ENCODE measurements at places on chromosomes 11 and 22. TPM values are rescaled to one million over a fixed set of nuclear protein-coding genes. Genes with fewer than 3 reads are reported as not detected.
A peak's percentile ranks its signal among the peaks of the same experiment; 100 is the strongest.

DNA sequence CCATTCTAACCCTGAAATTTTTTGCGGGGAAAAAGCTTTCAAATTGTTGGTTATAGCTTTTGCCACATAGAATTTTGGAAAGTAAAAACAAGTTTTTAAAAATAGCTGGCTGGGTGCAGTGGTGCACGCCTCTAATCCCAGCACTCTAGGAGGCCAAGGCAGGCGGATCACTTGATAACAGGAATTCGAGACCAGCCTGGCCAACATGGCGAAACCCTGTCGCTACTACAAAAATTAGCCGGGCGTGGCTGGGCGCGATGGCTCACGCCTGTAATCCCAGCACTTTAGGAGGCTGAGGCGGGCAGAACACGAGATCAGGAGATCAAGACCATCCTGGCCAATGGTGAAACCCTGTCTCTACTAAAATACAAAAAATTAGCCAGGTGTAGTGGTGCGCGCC, 54.9 kb downstream of the TNRC6B start:
- DNase-seq = no peak

DNA sequence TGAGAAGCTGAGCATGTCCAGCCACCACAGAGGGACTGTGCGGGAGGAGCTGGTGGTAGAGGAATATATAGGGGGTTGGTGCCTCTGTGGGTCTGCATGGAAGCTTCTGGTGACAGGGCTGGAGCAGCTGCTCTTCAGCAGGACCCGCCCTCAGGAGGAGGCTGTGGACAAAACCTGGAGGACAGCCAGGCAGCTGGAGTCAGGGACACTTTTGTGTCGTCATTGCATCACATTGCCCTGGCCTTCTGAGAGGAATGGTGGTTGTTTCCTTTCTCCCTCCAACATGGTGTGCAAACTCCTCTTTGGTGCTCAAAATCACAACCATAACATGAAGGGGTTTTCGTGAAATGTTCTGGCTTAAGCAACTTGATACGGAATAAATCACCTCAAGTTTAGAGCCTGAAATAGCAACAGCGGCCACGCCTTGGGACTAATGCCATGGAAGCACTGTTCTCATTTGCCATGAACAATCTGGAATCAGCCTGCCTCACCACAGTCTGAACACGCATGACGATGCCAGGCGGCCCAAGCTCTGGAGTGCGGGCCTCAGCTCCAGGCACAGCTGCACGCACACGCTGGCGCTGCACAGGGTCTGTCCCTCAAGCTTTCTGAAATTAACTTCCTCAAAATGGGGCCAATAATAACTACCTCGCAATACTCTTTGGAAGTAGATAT, 17.1 kb upstream of the CSRP3 start:
- DNase-seq = no peak

GRCh38 chr22:41844036-41844435, 11.1 kb downstream of the SREBF2 start:
- no peak for DNase-seq

DNA sequence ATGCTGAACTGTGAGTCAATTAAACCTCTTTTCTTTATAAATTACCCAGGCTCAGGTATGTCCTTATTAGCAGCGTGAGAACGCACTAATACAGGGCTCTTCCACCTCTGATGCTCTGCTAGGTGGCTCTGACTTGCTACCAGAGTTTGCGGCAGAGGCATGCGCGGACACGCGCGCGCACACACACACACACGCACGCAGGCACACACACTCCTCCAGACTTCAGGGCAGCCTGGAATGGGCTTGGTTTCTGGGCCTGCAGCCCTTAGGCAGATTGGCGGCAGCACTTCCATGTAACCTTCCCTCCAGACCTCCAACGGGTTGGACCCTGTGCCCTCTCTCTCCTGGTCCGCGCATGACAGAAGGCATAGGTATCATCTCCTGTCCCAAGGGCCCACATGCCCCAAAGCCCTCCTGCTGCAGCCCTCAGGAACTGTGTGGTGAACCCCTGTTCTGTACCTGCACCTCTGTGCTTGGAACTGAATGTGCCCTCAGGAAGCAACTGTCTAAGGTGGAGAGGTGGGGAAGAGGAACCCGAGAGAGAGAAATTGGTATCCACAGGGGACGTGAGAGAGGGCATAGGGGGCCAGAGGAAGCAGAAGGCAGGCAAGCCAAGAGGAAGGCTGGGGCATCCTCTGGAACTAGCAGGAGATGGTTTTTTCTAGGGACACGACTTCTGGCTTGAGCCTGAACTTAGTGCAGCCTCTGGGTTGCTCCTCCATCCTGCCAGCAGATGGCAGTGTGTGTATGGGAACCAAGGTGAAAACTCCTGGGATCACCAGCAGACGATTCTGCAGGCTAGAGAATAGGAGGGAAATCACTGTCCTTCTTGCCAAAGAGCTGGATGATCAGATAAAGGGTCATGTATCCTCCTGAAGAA, 23.4 kb upstream of the RIC3 start:
- peak; percentile 87 for DNase-seq

- DNase-seq = no peak
Observed at GRCh38 chr11:57123590-57123989, 58.2 kb upstream of the LRRC55 start.

DNA sequence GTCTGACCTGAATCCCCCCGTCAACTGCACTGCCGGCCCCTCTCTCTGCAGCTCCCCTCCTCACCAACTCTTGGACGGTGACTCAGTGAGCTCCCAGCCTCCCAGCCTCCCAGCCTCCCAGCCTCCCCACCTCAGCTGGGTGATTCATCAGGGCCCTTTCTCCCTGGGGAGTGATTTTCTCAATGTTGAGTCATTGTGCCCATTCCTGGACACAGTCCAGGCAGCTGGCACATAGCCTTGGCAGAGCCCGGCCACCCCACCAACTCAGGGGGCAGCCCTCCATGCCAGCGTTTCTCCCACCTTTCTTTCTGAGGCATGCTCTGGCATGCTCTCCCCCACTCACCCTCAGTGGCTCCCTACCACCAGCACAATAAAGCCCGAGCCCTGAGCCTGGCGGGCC, 30.7 kb downstream of the PDE2A start:
- no peak for DNase-seq

- DNase-seq = no peak
Observed at GRCh38 chr11:92440701-92441442, 216.3 kb downstream of the FAT3 start.

DNA sequence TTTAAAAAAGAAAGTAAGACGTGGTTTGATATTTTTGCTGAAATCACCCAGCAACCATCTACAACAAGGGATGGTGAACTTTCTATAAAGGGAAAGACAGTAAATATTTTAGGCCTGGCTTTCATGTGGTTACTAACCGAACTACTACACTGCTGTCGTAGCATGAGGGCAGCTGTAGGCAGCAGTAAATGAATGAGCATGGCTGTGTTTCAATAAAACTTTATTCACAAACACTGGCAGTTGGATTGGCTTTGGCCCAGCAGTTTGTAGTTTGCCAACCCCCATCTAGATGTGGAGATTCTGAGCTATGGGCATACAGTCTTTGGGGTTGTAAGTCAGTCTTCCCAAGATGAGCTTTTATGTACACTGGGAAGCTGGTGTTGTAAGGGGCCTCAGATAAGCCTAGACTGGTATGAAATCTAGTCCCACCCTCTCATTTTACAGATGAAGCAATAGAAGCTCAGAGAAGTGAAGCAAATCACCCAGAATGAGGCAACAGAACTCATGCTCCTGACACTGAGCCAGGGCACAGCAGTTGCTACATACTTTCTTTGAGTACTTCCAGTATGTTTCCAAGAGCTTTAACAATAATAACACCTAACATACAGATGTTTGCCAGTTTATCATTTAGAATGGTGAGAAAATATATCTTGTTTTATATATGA, 204.4 kb downstream of the ADAMTS15 start:
- no peak for DNase-seq

DNA sequence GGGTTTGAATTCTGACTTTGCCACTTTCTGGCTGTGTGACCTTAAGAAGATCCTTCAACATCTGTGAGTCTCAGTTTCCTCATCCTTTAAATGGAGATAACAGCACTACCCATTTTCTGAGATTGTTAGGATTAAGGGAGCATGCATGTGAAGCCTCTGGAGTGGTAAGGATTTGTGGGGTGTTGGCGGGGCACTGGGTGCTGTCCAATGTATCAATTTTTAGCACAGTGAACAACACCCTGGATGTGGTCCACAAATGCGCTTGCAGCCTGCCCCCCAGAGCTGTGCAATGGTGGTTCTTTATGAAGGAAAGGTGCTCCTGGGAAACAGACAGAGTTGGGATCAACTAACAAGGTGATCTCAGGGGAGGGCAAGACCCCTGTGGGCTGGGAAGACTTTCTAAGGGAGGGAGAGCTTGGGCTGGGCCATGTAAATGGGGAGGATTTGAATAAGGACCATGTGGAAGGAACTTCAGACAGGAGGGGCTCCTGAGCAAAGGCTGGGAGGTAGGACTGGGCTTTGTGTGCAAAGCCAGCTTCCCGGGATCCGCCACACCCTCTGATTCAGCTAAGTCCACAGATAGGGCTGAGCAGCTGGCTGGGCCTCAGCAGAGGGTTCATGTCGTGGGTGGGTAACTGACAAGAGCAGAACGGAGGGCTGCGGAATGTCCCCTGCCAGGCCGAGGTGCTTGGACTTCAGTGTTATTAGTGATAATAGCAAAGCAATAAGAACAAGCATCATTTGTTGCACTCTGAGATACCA, 22.7 kb upstream of the RASD2 start:
- no peak for DNase-seq

- peak; percentile 19 for DNase-seq
Observed at GRCh38 chr11:8250434-8250833, 13.2 kb downstream of the LMO1 start.

DNA sequence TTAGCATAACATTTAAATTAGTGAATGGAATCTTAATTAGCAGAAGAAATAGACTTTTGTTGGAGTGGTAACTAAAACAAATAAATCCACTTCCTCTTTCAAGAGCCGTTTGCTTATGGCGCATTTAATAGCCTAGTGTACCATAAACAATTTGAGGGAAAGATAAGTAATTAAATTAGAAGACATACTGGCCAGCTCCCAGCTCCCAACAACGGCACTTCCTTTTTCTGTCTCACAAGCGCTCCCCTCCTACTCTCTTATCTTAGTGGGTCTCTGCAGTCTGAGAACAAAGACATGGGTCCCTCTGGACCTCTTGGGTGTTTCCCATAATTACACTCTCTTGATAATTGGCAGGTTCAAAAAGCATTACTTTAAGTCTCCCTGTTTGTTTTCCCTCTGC, 146.0 kb downstream of the OPCML start:
- DNase-seq = no peak

- no peak for DNase-seq
Observed at GRCh38 chr11:32444186-32444585, 8.8 kb upstream of the WT1 start.

- no peak for DNase-seq
Observed at GRCh38 chr11:63769042-63769713, 603 bp upstream of the ZFTA start.

- DNase-seq = no peak
Observed at GRCh38 chr11:5938603-5938965, 3.5 kb upstream of the OR56A3 start.

DNA sequence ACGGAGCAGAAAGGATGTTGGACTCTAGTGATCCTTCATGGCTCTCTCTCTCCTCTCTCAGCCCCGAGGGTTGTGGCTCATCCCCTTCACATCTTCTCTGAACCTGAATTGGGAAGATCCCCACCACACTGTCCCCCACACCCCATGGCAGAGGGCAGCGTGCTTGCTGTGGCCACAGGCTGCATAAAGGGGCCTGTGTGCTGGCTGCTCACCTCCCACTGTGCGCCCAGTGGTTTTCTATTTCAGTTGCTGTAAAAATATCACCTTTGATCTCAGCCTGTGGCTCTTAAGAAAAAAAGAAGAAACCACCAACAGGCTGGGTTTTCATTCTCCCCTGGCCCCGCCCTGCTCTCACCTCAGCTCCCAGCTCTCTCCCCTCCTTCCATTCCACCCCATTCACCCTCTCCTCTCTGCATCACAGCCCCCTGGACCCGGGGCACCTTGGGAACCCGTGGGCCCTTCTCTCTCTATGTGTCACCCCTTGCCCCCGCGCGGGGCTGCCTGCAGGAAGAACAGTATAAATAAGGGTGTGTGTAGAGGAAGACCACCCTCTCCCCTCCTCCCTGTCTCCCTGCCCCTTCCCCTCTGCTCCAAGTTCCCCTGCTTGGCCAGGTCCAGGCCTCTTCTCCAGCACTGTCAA, 25.8 kb upstream of the WNT11 start:
- DNase-seq = no peak

GRCh38 chr11:94806419-94806818, 38.3 kb downstream of the AMOTL1 start:
- no peak for DNase-seq

GRCh38 chr11:101914341-101914737, 471 bp upstream of the CEP126 start:
- DNase-seq = no peak

DNA sequence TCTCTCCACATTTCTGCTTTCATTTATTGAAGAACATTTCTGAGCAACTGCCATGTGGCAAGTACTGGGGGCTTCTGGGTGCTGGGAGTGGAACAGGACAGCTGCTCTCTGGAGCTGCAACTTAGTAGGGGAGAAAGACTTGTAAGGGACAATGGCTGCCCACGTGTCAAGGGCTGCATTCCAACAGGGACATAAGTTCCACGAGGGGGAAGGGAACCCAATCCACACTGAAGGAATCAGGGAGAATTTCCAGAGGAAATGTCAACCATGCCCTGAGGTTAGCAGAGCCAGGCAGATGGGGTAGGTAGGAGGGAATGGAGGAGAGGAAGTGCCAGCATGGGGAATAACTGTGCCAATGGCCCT, 1.7 kb downstream of the MAPK8IP2 start:
- DNase-seq = no peak

DYNC2H1 gene
- total RNA-seq = 13.2 TPM

ISX gene
- total RNA-seq = not detected

ANGPTL5 gene
- not detected for total RNA-seq

KRTAP5-1 gene
- not detected for total RNA-seq

PKDREJ gene
- total RNA-seq = 0.09 TPM

OR10A2 gene
- total RNA-seq = not detected

PTH gene
- not detected for total RNA-seq

WT1 gene
- total RNA-seq = 0.15 TPM

GSTT2 gene
- 0.24 TPM for total RNA-seq

PPP2R1B gene
- 105 TPM for total RNA-seq
